NCI-H187 treated with DMSO at 0.1 percent for 48 hours (cell line): ENCODE measurements at places on chromosomes 2 and 18.
A peak's percentile ranks its signal among the peaks of the same experiment; 100 is the strongest.

DNA sequence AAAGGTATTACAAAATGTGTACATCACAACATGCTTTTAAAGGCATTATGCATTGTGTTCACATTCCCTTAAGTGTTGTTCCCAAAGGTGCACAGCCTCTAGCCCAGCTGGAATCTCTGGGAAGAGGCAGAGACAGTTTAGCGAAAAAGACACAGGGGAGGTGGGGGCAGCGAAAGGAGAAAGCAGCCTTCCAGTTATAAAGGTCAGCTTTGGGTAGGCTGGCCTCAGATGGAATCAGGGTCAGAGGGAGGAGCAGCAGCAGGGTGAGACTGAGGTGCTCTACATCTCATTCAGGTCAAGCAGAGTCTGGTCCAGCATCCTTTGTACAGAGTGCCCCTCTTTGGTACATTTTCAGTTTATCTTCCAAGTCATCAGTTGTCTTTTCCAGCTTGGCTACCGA lies 68.6 kb downstream of the ASXL2 start:
- DNase-seq: no peak

GRCh38 chr18:3703732-3704176 lies 253.8 kb downstream of the TGIF1 start:
- peak; percentile 42 for DNase-seq

DNA sequence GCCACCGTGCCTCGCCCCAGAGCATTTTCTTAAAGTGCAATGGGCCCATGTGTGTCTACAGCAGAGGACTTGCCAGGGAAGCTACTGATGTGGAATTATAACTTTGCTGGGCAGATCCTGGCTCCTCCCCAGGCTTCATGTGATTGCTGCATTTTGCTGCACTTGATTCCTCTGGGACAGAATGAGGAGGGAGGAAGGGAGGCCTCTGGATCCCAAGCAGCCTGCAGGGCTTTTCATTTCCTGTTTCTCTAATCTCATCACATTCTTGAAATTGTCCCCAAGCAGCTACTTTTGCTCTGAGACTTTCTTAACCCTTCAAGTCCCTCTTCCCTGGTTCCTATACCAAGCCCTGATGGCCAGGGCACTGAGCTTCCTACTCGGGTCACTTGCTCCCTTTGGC lies 134.4 kb upstream of the SEC11C start:
- no peak for DNase-seq

DNA sequence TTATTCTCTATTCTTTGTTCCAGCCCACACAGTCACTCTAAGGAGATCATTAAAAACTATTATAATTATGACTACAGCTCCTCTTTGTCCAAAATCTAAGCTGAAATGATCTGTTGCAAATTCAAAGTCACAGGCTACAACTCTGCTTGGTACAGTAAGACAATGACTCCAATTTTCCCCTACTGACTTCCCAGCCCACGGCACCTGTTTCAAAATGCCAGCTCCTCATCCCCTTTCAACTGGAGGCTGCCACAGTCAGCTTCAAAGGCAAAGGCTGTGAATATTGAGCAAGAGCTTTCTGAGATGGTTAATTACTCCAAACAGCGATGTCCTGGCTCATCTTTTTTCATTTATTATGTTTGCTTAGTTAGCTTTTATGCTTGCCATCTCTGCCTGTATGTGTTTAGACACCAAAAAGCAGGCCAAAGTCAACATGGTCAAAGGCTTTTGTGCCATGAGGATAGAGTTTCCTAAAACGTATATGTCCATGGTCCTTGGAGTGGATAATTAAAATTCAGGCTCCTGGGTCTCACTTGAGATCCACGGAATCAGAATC lies 141.1 kb downstream of the DOCK10 start:
- DNase-seq: no peak

GRCh38 chr2:43484323-43484930 lies 111.4 kb downstream of the THADA start:
- DNase-seq: peak; percentile 53

- DNase-seq: no peak
Observed at GRCh38 chr18:57188851-57189557, 42.1 kb downstream of the BOD1L2 start.

GRCh38 chr2:215479536-215480240 lies 43.8 kb upstream of the FN1 start:
- no peak for DNase-seq

DNA sequence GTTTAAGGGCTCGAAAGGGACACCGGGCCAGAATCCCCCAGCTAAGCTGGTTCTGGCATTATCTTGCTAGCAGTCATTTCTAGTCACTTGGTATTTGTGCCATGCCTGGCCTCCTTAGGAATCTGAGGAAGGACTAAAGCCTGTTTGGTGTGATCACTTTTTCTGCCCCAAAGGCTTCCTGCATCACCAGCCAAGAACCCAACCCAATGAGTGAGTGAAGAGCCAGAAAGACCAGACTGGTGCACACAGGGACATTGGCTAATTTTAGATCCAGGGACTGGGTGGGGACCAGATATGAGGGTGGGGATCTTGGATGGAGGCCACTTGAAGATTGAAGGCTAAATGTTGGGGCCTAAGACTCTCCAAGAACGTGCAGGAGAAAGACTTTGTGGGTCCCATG lies 411.9 kb upstream of the TNP1 start:
- no peak for DNase-seq

DNA sequence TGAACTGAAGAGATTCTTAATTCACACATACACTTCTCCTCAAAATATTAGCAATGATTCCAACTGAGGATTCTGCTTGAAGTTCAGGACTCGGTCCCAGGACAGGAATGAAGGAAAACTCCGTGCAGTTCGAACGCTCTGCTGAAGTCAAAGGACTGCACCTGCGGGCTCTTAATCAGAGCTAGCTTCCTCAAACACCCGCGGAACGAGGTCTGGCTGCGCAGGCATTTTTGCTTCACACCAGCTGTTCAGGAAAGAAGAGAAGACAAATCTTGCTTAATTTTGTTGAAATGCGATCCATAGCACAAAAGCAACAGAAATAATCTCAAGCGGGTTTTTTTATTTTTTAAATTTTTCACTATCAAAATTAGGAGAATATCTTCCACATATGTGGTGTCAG lies 175.6 kb downstream of the LAMA1 start:
- DNase-seq: no peak

GRCh38 chr2:191970867-191971266 lies 124.0 kb upstream of the CAVIN2 start:
- no peak for DNase-seq

GRCh38 chr2:241655516-241656189 lies 18.2 kb downstream of the ATG4B start:
- DNase-seq: no peak
